ENCODE measurements at places on chromosomes 2 and 18.
A peak's percentile ranks its signal among the peaks of the same experiment; 100 is the strongest.

DNA sequence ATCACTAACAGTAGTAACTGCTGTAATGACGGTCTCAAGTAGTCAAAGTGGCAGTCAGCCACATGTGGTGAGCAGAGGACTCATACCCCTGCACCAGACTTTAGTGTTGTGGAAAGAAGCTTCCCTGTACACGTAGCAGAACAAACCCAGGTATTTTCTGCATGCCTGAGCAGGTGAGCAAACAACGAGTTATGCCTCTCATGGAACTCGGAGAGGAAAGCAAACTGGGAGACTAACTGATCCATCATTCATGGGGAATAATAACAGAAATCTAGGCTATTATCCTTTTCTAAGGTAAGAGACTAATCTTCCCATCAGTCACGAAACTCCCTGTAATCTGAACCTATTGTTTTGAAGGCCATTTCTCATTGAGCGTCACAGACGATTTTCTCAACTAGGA lies 1495.2 kb upstream of the NXPH2 start:
- no peak for DNase-seq

- no peak for DNase-seq
Observed at GRCh38 chr18:74622072-74622471, 24.4 kb downstream of the ZNF407 start.

DNA sequence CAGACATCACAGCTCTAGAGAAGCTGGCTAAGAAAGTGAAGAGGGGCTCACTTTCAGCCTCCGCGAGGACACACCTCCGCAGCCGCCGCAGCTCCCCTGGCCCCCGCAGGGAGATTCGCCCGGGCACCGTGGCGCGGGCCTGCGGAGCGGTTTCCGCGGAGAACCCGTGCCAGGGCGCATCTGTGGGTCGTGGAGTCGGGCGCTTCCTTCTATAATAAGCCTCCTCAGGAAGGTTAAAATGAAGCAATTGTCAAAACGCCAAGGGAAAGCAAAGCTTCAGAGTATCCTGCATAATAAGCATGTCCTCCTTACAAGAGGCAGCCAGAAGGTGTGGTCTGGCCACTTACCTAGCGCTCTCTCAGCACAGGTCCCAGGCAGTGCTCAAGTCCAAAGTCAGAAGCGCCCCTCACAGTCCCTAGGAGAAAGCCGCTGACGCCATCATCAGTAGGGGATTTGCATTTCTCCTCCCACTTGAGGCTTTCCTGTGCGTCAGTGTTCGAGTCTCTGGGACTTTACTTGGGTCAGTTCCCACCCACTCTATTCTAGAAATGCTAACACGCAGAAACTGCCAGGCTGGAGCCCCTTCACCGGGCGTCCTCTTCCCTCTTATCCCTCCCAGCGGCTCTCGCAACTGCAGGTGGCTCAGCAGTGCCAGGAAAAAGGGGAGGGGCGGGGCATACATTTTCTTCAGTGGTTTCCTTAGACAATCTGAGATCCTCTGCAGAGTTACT lies at the start of gene STAT4:
TSS of gene STAT4 (minus strand) at position 395 of the 731 bp plus-strand sequence. CDS start 2,791 bp downstream, outside the sequence.
- peak; percentile 70 for DNase-seq

DNA sequence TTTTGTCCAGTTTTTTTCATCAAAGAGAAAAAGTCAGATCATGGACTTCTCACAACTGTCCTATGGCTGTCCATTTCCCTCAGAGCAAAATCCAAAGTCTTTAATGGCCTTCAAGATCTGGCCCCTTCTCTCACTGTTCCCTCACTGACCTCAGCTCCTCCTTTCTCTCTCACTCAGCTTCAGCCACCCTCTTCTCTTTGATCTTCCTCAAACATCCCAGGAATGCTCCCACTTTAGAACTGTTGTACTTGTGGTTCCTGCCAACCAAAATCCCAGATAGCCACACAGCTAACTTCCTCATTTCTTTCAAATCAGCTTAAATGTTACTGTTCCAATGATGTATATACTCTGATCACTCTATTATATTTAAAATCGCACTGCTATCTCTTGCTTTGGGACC lies 82.9 kb downstream of the NUP35 start:
- DNase-seq = no peak

- no peak for DNase-seq
Observed at GRCh38 chr2:227713291-227713690, 4.5 kb downstream of the SLC19A3 start.

- no peak for DNase-seq
Observed at GRCh38 chr2:151315381-151315903, 26.0 kb upstream of the NMI start.

- peak; percentile 11 for DNase-seq
Observed at GRCh38 chr2:68594674-68595492, 48.5 kb upstream of the PROKR1 start.

DNA sequence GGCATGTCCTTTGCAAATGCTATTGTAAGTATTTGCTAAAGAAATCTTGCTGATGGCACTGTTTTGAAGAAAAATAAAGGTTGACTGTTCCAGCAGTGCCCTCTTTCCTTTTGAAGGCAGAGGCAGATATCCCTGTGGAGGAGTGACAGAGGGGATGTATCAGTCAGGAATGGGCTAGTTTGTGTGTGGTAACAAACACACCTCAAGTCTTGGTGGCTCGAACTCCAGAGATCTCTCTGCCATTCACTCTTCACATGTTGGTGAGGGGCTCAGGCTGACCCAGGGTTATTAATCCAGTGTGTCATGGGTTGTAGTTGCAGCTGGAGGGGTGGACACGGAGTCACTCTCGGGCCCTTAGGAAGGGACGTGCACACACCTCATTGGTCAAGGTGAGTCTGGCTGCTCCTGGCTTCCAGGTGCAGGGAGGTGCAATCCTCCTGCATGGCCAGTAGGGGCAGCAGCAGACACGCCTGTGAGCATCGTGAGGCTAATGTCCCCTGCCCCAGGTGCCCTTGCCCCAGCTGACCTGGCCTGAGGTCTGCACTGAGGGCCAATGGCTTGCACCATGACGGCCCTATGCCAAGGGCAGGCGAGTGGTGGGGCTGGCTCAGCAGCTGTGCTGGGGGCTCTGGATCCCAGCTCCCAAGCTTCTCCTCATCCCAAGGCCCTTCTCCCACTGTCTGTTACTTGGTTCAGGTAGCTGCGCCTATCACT lies 146.5 kb downstream of the ASB1 start:
- DNase-seq = peak; percentile 7

- no peak for DNase-seq
Observed at GRCh38 chr18:43303376-43303775, 26.1 kb upstream of the SYT4 start.
